ENCODE measurements at places on chromosomes 2 and 18.

- DNase-seq: no peak
These were observed 50.1 kb upstream of the MYCN start for GRCh38 chr2:15890124-15890754.

GRCh38 chr2:219512524-219513216 is 1.6 kb upstream of the ASIC4 start:
- no peak for DNase-seq

DNA sequence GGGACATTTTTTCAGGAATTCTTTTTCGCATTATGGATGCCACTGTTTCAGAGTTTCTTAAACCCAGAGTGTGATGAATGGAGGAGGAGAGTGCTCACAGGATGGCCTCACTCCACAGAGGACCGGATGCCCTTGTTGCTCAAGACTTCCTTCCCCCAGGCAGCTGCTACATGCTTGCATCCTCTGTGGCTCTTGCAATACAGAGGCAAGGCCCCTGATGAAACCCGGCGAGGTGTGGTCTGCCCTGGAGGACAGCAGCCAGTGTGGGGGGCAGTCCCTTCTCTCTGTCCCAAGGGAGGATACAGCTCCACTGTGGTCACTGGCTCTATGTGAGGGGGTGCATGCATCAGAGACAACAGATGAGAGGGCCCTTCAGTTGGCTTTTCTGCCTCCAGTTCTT is 109.6 kb downstream of the SH3RF3 start:
- no peak for DNase-seq

- DNase-seq: no peak
These were observed 78.9 kb downstream of the CD8B2 start for GRCh38 chr2:106566050-106566449.

DNA sequence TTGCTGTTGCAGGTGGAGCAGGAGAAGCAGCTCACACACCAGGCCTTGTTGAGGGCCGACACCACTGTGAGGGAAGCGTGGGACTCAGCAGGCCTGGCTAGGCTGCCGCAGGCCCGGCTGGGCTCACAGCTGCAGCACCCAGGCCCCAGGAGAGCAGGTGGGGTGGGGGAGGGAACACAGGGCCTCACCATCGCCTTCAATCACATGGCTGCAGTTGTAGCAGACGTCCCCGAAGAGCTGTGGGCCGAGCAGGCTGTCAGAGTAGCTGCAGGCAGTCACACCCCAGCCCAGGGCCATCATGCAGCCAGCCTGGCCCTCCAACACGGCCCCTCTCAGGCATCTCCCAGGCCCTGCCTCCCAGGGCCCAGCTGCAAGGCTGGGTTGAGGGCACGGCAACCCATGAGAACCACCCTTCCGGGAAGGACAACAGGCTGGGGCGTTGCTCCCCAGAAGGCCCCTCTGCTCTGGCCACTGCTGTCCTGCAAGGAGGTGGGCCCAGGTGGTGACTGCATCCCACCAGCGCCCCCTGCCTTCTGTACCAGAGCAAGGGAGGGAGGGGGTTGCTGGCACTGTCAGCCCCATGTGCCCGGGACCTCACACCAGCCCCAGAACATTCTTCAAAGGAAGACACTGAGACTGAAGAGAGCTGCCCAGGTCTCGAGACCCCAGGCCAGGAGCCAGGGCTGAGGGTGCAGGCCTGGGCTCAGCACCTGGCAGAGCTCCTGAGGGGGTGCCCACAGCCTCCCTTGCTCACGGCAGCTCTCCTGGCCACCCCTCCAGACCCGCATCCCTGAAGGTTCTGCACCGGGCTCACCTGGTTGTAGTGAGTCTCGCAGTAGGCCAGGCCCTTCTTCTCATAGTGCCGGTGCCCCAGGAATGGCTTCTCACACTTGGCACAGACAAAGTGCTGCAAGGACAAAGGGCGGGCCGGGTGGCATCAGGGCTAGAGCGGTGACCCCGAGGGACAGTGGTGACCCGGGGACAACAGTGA is 5.6 kb upstream of the GPR17 start:
- DNase-seq: no peak

DNA sequence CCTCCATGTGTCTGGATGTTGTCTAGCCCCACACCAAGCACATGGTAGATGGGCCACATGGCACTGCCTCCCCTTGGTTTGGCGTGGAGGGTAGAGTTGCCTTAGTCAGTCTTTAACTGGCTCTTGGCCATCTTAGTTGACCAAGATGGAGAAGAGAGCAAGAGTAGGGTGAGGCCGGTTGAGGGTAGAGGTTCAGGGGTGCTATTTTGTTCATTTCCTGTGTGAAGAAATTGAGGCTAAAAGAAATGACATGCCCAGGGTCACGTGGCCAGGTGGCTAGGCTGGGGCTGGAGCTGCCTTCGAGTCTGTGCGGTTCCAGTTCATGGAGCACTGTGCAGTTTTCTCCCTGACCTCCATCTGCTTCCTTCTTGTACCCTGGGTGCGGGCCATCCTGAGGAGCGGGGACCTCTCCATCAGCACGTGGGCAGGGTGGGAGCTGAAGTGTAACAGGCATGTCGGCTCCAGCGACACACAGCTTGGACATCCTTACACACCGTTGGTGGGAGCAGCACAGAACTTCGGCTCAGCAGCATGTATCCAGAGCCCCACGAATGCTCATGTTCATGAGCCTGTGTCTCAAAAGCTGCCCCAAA is 213.2 kb downstream of the GBX2 start:
- DNase-seq: no peak

- no peak for DNase-seq
These were observed 874 bp downstream of the CLIP4 start for GRCh38 chr2:29115797-29116781.

- DNase-seq: no peak
These were observed 9.3 kb downstream of the MAP4K4 start for GRCh38 chr2:101706819-101707177.

GRCh38 chr2:70062270-70062669 is 25.0 kb upstream of the PCBP1 start:
- no peak for DNase-seq

DNA sequence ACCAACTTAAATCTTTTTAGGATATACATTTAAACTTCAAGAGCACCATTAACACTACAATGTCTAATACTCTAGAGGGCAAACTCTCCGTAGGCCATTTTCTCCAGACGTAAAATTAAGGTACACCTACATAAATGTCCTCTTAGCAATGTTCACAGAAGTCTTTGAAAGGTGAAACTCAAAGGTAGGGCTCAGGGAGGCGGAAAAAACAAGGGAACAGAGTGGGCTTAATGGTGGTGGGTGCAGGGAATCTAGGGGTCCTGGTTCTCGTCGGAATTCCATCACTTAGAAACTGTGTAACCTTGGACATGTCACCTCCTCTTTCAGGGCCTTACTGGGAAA is 668 bp downstream of the NFU1 start:
- no peak for DNase-seq

GRCh38 chr2:188456114-188456909 is 164.6 kb downstream of the GULP1 start:
- no peak for DNase-seq

GRCh38 chr2:113986762-113987290 is 96.9 kb downstream of the ACTR3 start:
- no peak for DNase-seq

DNA sequence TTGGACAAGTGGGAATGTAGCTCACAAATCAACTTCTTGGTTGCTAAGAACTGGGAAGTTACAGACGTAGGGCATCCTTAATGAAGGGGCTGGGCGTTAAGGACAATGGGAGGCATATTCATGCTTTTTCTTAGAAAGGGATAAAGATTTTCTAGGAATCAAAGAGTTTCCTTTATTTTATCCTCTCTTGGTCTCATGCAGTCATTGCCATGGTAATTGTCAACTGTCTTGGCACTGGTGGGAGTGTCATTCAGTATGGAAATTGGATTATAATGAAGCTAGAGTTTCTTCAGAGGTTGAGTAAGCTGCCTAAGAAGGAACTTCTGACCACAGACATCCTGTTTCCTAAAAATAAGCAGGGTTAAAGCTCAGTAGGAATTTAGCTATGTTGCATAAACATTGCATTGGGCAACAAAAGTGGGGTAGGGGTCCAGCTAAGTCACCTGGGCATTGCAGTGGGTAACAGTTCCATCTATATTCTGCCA is 114.0 kb downstream of the LYPD6B start:
- DNase-seq: no peak

GRCh38 chr2:230684270-230685168 is 28.1 kb upstream of the CAB39 start:
- no peak for DNase-seq

- no peak for DNase-seq
These were observed 1.9 kb upstream of the NABP1 start for GRCh38 chr2:191675807-191676721.

DNA sequence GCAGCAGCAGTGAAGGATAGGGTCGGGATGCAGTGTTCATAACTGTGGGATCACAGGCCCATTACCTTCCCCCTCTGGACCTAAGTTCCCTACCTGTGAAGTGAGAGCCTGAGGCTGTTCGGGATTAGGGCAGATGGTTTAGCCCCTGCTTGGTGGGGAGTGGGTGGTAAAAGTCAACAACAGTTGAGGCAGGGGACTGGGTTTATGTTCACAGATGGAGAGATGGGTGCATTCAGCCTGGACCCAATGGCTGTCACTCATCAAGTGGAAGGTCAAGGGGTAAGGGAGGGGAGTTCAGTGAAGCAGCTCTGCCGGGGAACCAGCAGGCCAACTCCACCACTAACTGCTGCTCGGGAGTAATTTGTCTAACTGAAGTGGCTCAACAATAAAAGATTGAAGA is 180.4 kb downstream of the FAM210A start:
- DNase-seq: no peak

GRCh38 chr2:240224676-240225075 is 84.2 kb upstream of the OTOS start:
- no peak for DNase-seq

DNA sequence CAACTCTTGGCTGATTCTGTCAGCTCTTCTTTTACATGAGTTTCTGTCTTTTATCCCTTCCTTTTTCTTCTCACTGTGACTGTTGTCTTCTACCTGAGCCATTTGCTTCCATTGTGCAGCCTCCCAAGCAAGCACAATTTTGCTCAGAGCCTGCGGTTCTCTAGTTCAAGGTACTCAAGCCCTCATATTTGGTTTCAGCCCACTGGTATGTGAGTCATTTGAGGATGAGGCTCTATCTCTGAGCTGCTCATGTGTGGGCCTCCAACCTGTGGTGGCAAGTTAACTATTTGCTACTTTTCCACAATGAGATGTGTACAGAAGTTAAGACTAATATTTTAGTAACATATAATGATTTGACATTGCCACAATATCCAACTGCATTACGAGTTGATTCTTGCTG is 183.0 kb downstream of the PHLPP1 start:
- DNase-seq: no peak

DNA sequence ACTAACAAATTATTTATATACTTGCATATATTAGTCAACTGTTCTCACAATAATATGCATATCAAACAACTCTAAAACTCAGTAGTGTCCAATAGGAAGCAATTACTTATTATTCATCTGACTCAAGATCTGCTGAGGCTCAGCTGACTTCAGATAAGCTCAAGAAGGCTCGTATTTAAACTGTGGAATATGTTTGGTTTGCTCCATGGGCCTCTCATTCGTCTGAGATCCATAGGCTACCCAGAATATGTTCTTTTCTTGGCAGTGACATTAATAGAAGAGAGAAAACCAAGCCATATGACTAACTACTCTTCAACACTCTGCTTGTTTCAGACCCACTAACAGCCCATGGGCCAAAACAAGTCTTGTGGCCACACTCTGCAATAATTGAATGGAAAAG is 107.7 kb upstream of the MAP2 start:
- DNase-seq: no peak

DNA sequence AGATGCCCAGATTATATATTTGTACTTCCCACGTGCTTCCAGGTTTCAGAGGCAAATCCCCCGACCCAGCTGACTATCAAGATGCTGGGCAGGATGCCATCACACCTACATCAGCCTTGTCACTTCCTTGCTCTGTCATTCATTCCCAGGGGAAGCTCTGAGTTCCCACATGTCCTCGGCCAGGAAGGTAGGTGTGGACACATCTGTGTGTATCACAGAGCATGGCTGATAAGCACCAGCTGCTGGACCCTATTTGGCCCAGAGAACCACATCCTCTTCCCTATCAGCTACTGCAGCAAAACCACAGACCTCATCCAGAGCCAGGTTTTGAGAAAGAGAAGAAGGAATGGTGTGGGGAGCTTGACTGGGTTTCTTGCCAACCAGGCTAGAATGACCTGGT is 31.9 kb upstream of the ITGA6 start:
- no peak for DNase-seq

DNA sequence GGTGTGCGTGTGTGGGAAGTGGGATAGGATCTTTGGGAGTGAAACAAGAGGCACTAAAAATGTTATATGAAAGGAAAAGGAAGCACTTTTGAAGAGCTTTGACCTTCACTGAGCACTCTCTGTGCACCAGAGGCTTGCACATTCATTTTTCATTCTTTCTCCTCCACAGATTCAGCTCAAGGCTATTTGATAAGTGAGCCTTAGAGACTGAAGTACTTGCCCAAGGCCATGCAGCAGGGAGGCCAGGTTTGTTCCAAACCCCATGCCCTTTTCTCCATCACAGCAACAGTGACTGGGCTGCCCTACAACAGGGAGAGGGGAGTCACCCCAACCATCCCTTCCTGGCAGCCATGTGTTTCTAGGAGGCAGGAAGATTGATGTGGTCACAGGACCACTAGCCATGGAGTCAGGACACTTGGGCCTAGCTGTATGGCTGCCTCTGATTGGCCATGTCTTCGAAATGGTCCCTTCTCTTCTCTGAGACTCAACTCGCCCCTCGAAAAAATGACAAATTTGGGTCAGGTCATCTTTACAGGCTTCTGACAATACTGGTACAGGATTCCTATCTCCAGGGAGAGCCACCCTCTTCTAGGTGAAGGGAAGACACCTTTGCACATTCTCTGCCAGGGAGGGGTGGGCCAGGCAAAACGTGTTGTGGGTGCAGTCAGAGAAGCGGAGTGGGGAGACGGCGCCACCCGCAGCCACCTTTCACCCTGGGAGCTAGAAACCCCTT is 123.5 kb upstream of the MYCN start:
- DNase-seq: no peak

DNA sequence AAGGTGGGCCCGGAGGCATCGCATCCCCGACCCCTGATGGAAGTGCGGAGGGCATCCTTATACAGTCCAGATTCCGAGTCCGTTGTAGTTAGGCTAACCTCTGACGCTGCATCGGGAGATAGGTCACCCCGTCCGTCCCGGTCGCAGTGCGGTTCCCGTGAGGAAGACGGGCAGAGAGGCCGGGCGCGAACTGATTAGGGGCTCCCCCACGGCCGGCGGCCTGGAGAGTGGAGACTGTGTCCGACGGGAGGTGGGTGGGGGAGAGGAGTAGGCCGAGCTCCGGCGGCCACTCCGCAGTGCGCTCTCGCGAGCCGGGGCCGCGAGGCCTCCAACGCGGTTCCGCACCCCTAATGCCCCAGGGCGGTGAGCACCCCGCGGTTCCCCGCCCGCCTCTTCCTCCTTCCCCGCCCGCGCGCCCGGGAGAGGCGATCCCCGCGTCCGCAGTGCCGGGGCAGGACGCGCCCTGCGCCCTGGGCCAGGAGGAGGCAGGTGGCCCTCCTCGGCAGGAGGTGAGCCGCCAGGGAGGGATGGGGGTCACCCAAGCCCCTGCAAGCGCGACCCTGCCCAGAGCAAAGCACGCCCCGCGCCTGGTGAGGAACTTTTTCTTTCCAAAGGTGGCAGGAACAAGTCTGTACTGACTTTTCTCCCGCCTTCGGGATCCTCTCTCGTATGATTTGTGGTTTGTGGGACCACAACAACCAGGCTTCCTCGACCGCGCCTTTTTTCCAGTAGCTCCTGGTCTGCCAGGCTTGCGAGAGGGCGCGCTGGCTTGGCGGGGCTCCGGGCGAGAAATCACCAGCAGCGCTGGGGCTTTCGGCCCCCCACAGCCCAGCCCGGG is 1.4 kb upstream of the SP5 start:
- no peak for DNase-seq

GRCh38 chr18:59265246-59265973 is 7.8 kb downstream of the RAX start:
- DNase-seq: no peak

Measured in NCI-H774 (cell line).